ENCODE measurements at places on chromosomes 12 and 14. TPM values are rescaled to one million over a fixed set of nuclear protein-coding genes. Genes with fewer than 3 reads are reported as not detected.

DNA sequence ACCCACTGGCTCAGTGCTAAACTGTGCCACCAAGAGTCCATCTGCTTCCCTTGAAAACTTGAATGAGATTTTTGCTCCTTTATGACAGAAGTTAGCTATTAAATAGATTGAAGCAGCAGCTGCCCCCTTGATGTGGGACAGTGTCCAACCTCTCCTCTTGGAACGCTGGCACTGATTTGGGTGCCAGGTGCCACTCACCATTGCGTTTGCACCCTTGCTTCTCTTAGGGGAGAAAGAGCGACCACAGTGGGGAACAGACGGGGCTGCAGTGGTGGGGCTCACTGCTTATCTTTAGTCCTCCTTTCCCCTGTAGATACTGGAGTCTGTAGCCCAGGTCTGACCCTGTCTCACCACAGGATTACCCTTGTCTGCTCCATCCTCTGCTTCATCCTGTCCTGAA lies 9.4 kb downstream of the EP400 start:
- H3K4me1 ChIP-seq, result no peaks in the 10 kb centered on the region
- no peak for DNase-seq
- H3K4me3 ChIP-seq, result no peak overlapping the region
- H3K27me3 ChIP-seq, result no peaks in the 10 kb centered on the region
- H3K36me3 ChIP-seq, result peaks cover 36% of the 10 kb centered on the region

GRCh38 chr12:47249719-47250357 lies 170.1 kb upstream of the AMIGO2 start:
- no peaks in the 10 kb centered on the region for H3K4me1 ChIP-seq
- H3K27ac ChIP-seq, result no peak overlapping the region
- no peak for DNase-seq
- no peaks in the 10 kb centered on the region for H3K27me3 ChIP-seq
- no peak overlapping the region for H3K4me3 ChIP-seq

Gene SMAGP
- 24.1 TPM for total RNA-seq

Gene IRAK3
- total RNA-seq, result 18.5 TPM

DNA sequence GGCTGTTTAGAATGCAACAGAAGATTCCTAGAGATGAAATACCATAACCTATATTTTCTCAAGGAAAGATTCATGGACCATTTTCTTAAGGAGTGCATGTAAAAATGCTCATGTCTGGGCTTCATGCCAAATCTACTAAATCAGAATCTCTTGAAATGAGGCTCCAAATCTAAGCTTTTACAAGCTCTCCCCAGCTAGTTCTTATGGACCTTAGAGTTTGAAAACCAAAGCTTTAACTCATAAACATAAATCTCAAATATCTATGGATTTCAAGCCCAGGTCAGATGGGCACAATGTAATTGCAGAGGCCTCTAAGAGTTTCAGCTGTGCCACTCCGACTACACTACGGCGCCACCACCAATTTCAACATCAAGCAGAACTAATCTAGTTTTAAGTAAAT lies 117.3 kb upstream of the CAND1 start:
- H3K4me3 ChIP-seq, result no peak overlapping the region
- H3K27ac ChIP-seq, result no peak overlapping the region
- no peaks in the 10 kb centered on the region for H3K27me3 ChIP-seq
- no peaks in the 10 kb centered on the region for H3K4me1 ChIP-seq
- H3K36me3 ChIP-seq, result no peaks in the 10 kb centered on the region

- H3K27me3 ChIP-seq, result no peaks in the 10 kb centered on the region
- H3K4me3 ChIP-seq, result no peak overlapping the region
- no peak overlapping the region for H3K27ac ChIP-seq
- H3K36me3 ChIP-seq, result no peaks in the 10 kb centered on the region
These were observed 65.6 kb downstream of the SERPINA3 start for GRCh38 chr14:94677747-94678146.

Gene CLEC2B
- 34.7 TPM for total RNA-seq

Gene KRT71
- total RNA-seq, result not detected

- H3K27ac ChIP-seq, result no peak overlapping the region
- no peaks in the 10 kb centered on the region for H3K4me1 ChIP-seq
- H3K36me3 ChIP-seq, result no peaks in the 10 kb centered on the region
- no peak for DNase-seq
- H3K27me3 ChIP-seq, result no peaks in the 10 kb centered on the region
These were observed 68.3 kb downstream of the KDM2B start for GRCh38 chr12:121512561-121512960.

Gene CCDC175
- not detected for total RNA-seq

DNA sequence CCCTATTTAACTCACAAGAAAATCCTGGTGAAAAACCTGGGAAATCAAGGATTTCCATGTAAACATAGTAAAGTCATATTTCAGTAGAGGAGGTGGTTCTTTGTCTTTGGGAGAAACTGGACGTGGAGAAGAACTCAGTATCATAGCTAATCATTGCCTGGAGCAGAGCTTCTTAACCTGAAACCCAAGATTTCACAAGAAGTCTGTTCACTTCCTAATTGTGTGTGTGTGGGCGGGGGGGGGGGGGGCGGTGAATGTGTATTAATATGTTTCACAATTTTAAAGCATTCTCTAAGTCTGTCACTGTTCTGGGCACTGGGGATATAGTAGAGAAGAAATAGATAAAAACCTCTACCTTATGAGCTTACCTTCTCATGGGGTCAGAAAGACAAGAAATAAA lies 96.7 kb upstream of the PPP4R3A start:
- no peak overlapping the region for H3K27ac ChIP-seq
- H3K27me3 ChIP-seq, result no peaks in the 10 kb centered on the region
- no peak for DNase-seq

GRCh38 chr14:103361867-103362266 lies 23.3 kb upstream of the MARK3 start:
- DNase-seq, result no peak
- no peak overlapping the region for H3K4me3 ChIP-seq
- H3K4me1 ChIP-seq, result no peaks in the 10 kb centered on the region
- no peaks in the 10 kb centered on the region for H3K36me3 ChIP-seq
- H3K27me3 ChIP-seq, result no peaks in the 10 kb centered on the region

- H3K27ac ChIP-seq, result peak overlapping the region; percentile 75
- H3K4me1 ChIP-seq, result peaks cover 20% of the 10 kb centered on the region
- no peak for DNase-seq
- H3K27me3 ChIP-seq, result no peaks in the 10 kb centered on the region
- H3K36me3 ChIP-seq, result no peaks in the 10 kb centered on the region
- H3K4me3 ChIP-seq, result no peak overlapping the region
These were observed 325.5 kb downstream of the RAD51B start for GRCh38 chr14:68145036-68145435.

- H3K27ac ChIP-seq, result no peak overlapping the region
- no peaks in the 10 kb centered on the region for H3K27me3 ChIP-seq
- no peaks in the 10 kb centered on the region for H3K36me3 ChIP-seq
- H3K4me3 ChIP-seq, result no peak overlapping the region
These were observed 42.3 kb downstream of the RTN1 start for GRCh38 chr14:59828276-59828675.

DNA sequence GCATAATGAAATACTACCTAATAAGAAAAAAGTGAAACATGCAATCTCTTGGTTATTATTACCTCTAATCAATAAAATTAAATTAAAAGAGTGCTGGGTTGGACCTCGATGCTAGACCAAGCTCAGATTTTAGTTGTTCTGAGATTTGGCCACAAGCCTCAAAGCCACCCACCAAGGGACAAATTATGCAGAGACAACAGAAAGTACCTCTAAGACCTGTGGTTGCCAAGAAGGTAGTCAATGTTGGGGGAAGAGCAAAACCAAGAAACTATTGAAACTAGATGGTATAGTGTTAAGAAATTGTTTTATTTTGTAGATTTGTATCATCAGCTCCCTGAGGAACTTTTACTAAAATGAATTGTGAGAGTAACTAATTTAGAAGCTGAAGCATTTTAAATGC lies 43.8 kb upstream of the ARID2 start:
- no peaks in the 10 kb centered on the region for H3K36me3 ChIP-seq
- H3K27ac ChIP-seq, result no peak overlapping the region
- no peak for DNase-seq
- H3K4me1 ChIP-seq, result no peaks in the 10 kb centered on the region
- H3K27me3 ChIP-seq, result no peaks in the 10 kb centered on the region

DNA sequence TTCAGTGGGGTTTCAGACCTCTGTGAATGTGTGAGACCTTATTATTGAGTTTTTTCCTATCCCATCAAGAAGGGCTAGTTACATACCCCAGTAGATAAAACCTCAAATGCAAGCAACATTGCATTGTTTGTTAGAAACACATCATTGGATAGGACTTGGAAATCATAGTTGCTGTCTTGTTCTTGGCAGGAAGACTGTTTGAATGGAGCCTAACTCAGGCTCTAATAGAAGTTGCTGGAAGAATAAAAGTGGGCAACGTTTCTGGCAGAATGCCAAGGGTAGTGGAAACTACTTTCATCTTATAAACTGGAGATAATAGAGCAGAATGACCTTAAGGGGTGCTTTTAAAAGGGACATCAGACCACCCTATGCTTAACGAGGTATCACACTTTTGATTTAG lies 9.9 kb upstream of the PTHLH start:
- no peaks in the 10 kb centered on the region for H3K4me1 ChIP-seq
- peaks cover 40% of the 10 kb centered on the region for H3K27me3 ChIP-seq
- H3K36me3 ChIP-seq, result no peaks in the 10 kb centered on the region

Gene DDN
- 0.06 TPM for total RNA-seq

DNA sequence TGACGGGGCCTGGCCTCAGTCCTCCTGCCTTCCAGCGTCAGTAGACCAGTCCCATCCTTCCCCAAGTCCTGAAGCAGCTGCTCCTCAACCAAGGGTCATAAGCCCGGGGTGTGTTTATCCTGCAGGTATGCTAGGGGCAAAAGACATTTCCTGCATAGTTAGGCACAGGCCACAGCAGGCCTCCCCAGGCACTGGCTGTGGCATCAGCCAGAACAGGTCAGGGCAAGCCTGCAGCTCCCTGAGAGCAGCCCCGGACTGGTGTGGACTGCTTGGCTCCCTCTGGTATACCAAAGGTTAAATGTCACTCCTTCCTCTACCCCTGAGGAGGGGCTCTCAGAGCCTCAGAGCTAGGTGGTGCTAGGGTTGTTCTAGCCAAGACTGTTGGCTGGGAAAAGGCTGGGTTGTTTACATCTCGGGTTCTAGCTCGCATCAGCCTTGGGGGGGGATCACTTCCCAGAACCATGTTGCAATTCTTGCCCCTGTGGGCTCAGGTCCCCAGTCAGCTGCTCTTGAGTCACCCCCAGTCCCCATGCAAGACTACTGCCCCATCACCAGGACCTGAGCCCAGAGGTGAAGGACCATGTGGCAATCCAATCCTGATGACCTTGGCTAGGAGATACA lies 2.9 kb downstream of the MMP14 start:
- H3K36me3 ChIP-seq, result no peaks in the 10 kb centered on the region
- no peaks in the 10 kb centered on the region for H3K4me1 ChIP-seq
- peak overlapping the region; percentile 78 for H3K4me3 ChIP-seq
- H3K27ac ChIP-seq, result peak overlapping the region; percentile 85
- H3K27me3 ChIP-seq, result peaks cover 18% of the 10 kb centered on the region

Gene KRT75
- total RNA-seq, result not detected

GRCh38 chr12:124044809-124045321 lies 71.8 kb downstream of the ZNF664 start:
- no peaks in the 10 kb centered on the region for H3K4me1 ChIP-seq
- DNase-seq, result peak; percentile 39
- H3K36me3 ChIP-seq, result no peaks in the 10 kb centered on the region
- H3K4me3 ChIP-seq, result no peak overlapping the region
- no peak overlapping the region for H3K27ac ChIP-seq

Gene ANKRD33
- total RNA-seq, result not detected

GRCh38 chr12:121789800-121790728 lies 3.4 kb downstream of the RHOF start:
- peak overlapping the region; percentile 46 for H3K27ac ChIP-seq
- H3K36me3 ChIP-seq, result no peaks in the 10 kb centered on the region
- H3K4me3 ChIP-seq, result no peak overlapping the region
- peaks cover 89% of the 10 kb centered on the region for H3K4me1 ChIP-seq

DNA sequence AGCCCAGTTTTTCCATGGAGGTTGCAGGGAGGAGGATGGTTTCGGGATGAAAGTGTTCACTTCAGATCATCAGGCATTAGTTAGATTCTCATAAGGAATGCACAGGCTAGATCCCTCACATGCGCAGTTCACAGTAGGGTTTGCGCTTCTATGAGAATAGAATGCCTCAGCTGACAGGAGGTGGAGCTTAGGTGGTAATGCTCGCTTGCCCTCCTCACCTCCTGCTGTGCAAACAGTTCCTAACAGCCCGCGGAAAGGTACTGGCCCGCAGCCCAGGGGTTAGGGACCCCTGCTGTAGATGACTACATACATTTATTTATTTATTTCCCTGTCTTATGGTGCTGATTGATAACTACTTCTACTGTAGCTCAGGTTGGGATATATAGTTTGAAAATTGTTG lies 93.2 kb downstream of the FBXO33 start:
- H3K27me3 ChIP-seq, result no peaks in the 10 kb centered on the region
- no peak overlapping the region for H3K4me3 ChIP-seq
- no peak overlapping the region for H3K27ac ChIP-seq
- peak; percentile 10 for DNase-seq
- H3K36me3 ChIP-seq, result peaks cover 47% of the 10 kb centered on the region

Gene ADAM20
- 0.92 TPM for total RNA-seq

Gene TMEM63C
- 0.47 TPM for total RNA-seq

DNA sequence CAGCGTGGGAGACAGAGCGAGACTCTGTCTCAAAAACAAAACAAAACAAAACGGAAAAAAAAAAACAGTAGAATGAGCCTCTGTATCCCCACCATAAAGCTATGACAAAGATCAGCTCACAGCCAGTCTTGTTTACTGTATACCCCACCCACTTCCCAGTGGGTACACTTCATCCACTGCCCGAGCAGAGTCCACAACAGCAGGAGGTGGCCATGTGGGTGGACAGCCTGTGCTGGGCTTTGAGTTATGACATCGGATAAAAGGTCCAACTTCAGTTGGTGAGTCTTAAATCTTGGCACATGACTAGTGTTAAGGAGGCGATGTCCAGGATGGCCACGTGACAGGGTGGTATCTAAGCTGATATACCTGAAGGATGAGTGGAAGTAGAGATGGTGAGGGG lies 34.8 kb upstream of the MAPKAPK5 start:
- H3K4me1 ChIP-seq, result no peaks in the 10 kb centered on the region
- H3K27ac ChIP-seq, result no peak overlapping the region
- H3K27me3 ChIP-seq, result no peaks in the 10 kb centered on the region

DNA sequence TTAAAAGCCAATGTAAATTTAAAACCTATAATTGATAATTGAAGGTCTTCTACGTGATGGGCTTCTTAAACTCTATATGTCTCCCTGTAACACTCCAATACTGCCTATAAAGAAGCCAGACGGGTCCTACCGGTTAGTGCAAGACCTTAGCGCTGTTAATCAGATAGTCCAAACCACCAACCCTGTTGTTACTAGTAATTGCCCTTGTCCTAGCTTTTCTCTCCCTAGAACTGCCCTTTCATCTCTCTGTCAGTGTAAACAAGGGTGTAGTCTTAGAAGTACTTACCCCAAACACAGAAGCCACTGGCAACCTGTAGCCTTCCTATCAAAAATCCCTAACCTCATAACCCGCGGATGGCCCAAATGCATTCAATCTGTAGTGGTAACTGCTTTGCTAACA lies 243.0 kb upstream of the DIO3 start:
- H3K4me1 ChIP-seq, result no peaks in the 10 kb centered on the region
- no peak overlapping the region for H3K27ac ChIP-seq
- H3K36me3 ChIP-seq, result no peaks in the 10 kb centered on the region

Gene BCL11B
- total RNA-seq, result 2.4 TPM
